ENCODE measurements at places on chromosomes 2 and 18.

DNA sequence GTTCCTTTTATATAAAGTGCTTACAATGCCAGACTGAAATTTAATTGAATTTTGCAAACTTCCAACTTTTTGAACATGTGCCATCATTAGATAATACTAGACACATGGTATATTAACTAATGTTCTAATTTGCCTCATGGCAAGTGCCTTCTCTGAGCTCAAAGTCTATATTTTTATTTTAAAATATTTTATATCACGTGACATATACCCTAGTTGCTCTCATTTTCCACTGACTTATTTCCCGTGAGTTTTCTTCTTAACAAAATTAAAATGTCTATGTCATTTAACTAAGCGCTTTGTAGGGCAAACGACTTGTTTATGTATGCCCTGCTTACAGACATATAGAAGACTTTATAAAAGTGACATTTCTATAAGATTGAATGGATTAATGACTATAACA lies 509.6 kb upstream of the SYT4 start:
- DNase-seq = no peak

GRCh38 chr18:59659508-59660170 lies 37.6 kb downstream of the CCBE1 start:
- no peak for DNase-seq

GRCh38 chr2:143803936-143804335 lies 674.7 kb downstream of the ARHGAP15 start:
- DNase-seq = peak; percentile 82

DNA sequence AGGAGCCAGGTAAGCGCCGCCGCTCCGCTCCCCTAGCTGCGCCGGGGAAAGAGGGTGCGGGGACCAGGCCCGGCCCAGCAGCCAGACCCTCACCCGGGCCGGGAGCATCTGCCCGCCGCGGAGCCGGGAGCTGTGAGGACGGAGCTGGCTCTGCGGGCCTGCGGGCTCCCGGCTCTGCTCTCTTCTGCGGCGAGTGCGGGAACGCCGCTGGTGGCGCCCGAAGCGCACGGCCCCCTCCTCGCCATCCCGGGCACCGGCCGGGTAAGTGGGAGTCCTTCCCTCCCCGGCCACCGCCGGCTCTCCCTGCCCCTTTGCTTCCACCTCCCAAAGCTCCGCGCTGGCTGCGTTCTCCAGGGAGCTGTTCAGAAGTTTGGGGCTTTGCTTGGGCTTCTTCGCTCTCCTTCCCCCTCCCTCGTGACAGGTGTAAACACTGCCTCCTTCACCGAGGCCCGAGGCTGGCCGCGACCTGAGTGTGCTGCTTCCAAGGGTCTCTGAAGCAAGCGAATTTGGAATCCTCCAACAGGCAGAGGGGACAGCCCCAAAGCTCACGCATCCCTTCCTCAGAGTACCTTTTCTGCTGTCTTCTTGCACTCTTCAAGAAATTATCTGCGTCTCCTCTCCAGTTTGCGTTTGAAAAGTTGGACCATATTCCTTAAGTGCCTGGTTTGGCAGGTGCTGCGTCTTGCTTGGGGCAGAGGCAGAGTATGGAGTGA lies 632 bp downstream of the AFTPH start:
- DNase-seq = no peak

DNA sequence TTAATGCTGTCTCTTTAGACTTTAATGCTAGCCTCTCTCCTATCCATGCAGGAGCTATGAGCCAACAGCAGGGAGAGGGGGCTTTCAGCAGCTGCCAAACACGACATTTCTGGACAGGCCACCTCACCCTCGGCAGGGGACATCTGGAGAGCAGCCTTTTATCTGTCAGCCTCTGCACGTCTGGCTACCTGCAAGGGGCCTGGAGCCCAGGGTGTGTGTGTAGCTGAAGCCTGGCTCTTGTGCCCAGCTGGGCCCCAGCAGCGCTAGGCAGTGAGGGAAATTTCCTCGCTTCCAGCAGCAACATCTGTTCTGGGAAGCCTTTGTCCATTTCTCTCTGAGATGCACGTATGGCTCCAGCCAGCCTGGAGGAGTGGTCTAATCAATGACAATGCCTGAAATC lies 728.7 kb upstream of the ID2 start:
- DNase-seq = no peak

DNA sequence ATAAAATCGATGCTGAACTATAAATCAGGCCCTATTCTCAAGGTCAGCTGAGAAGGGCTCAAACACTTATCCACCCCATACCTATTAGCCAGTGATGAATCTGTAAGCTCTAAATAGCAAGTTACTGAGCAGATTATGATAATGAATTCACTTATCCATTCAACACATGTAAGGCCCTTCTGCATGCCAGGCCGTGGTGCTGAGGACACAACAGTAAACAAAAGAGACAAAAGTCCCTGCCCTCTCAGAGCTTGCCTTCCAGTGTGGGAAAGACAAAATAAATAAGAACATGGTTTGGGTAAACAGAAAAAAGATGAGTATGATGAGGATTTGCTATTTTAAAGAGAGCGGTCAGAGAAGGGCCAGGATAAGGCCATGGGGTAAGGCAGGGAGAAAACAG lies 11.7 kb downstream of the TTC32 start:
- DNase-seq = no peak

GRCh38 chr18:35892118-35892517 lies 80.4 kb upstream of the RMP24 start:
- DNase-seq = no peak

DNA sequence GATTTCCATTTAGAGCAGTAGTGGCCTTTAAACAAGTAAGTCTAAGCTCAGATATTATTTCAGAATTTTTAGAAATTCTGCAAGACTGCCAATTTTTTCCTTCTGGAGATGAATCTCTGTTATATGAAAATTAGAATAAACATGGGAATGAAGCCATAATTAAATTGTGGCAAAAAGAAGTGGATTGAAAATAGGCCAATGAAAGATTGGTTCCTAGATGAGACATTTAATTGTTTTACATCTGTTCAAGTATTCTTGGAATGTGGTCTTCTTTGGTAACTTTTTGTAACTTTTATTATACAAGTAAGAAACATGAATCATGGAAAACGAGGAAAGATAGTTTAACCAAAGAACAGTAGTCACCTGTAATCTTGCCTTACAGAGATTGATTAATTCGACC lies 10.3 kb downstream of the CAD start:
- no peak for DNase-seq

DNA sequence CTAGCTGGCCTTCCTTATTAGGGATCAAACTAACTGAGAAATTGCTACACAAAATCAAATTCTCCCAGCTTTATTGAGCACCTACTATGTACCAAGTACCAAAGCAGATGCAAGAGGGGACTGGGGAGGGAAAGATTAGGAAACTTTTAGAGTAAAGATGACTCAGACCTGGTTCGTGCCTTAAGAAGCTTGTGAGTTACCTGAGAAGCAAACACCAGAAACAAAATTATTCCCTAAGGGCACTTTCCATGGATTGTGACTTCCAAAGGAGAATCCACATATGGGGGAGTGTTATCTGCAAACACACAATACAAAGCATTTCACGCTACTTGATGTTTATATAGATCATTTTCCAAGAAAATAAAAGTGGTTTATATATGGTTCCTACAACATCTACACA lies 326.9 kb upstream of the HNRNPA3 start:
- DNase-seq = no peak

- no peak for DNase-seq
These were observed 19.2 kb upstream of the TMEM177 start for GRCh38 chr2:119659601-119660342.

DNA sequence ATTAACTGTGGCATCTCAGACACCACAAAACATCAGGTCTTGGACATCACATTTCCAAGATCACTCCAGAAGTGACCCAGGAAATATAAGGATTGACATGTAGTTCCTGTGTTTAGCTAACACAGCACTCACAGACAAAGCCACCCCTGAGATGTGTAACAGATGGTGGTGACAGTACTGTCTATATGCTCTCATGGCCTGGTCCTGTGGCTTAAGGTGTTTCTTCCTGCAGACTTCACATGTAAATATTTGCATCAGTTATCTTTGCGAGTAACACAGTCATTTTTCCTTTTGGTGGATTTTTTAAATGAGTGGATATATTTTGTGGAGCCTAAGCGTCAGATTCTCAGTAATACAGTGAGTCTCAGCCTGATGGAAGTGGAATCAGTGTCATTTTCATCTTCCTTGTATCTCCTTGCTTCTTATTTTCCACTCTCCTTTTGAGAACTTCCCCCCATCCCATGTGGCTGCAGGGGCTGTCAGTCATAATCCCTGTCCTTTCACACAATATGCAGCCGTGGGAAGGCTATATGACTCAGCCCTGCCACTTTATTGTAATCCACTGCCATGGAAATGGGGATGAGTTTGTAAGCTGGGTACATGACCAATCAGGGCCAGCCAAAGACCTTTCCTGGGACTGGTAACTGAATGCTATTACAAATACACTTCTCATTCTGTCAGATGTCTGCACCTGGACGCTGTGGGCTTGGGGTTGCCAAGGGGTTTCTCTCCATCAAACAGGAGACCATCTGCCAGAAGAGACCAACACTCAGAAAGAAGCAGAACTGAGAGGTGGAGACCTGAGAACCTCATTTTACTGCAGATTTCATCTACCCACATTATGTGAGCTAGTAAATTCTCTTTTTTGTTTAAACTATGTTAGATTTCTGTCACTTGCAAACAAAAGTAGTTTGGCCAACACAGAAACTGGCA lies 74.3 kb downstream of the ICOS start:
- DNase-seq = no peak

Measured in retinal pigment epithelial cell (primary cell).